Glomerular endothelial cell (primary cell): ENCODE measurements at places on chromosomes 1 and 21. TPM values are rescaled to one million over a fixed set of nuclear protein-coding genes. Genes with fewer than 3 reads are reported as not detected.

Gene TENT5C
- 0.41 and 0.92 TPM in 2 replicates for total RNA-seq

Gene SPRR1B
- not detected in 2 replicates for total RNA-seq

- DNase-seq, result peak; percentile 97
Observed at GRCh38 chr1:244214009-244214967, 163.2 kb downstream of the ZBTB18 start.

GRCh38 chr1:100730130-100730529, 10.6 kb downstream of the VCAM1 start:
- no peak for DNase-seq

- no peak for DNase-seq
Observed at GRCh38 chr1:56472860-56473259, 106.5 kb downstream of the PLPP3 start.

- DNase-seq, result peak; percentile 85
Observed at GRCh38 chr1:198937231-198938031, 298.6 kb downstream of the PTPRC start.

DNA sequence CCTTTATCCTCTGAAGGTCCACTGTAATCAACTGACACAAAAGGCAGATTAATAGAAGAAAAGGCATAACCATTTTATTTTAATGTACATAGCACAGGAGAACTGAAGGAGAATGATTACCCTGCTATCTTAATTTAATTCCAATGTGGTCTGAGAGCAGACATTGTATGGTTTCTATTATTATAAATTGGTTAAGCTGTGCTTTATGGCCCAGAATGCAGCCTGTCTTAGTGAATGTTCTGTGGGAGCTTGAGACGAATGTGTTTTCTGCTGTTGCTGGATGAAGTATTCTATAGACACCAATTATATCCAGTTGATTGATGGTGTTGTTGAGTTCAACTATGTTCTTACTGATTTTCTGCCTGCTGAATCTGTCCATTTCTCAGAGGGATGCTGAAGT, 25.0 kb upstream of the SLC2A1 start:
- no peak for DNase-seq

DNA sequence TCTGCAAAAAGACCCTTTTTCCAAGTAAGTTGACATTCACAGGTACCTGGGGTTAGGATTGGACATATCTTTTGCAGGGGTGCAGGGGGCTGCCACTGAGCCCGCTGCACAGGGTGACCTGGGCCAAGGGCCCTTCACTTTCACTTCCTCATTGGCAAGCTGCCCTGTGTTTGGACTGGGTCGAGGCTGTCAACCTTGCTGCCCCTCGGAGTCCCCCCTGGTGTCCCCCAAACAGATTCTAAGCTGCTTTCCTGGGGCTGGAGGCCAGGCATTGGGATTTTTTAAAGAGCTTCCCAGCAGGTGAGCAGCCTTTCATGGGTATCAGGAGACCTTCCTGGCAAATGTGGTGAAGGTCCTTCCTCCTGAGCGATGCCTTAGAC, 7.9 kb upstream of the UMODL1 start:
- DNase-seq, result no peak

- no peak for DNase-seq
Observed at GRCh38 chr1:99193431-99193830, 70.9 kb upstream of the PLPPR4 start.

DNA sequence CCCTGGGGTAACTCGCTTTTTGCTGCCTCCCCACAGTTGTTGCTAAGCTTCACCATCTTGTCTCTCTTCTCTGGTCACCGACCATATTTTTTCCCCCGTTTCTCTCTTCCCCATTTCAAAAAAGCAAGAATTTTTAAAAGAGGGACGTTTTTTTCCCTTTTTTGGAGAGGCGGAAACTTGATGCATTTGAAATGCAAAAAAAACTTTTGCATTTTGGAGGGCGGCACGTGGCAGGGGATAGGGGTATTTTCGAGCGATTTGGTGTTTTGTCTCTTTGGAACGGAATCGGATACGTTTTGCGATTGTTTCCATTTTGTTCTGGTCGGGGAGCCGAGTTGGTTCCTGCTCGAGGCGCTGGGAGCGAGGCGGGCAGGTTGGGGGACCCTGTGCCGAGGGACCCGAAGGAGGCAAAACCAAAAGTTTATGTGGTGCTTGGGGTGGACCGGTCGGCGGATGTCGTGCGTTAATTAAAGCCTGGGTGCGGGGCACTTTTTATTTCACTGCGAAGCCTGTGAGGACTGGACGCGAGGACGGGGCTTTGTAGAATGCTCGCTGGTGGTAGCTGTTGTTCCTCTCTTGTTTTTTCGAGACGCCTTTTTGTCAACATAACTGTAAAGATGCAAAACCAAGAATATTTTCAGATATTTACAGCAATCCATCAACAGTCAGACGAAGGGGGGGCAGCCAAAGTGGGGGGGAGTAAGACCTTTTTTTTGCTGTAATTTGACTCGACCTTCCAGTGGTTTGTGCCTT, 884 bp downstream of the H3-3A start:
- no peak for DNase-seq

GRCh38 chr1:14466006-14466405, 132.5 kb upstream of the KAZN start:
- DNase-seq, result no peak

GRCh38 chr1:38527373-38527966, 332.1 kb downstream of the RRAGC start:
- DNase-seq, result no peak
